HFF-Myc (cell line): ENCODE measurements at places on chromosomes 2 and 18.
A peak's percentile ranks its signal among the peaks of the same experiment; 100 is the strongest.

DNA sequence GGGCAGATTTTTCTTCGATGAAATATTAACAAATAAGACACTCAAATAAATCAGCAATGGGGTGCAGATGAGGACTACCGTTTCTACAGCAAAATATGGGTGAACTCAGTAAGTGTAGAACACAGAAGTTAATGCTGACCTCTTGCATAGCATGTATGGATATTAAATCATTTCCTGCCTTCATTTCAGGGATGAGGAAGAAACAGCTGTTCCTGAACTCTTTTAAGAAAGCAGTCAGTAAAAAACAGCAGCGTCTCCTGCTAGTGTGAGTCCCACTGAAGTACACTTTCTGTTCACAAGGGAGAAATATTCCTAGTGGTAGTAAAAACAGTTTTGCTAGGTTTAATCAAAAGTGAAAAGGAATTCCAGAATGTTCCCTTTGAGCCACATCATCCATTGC is 379.0 kb downstream of the ZEB2 start:
- DNase-seq = no peak

DNA sequence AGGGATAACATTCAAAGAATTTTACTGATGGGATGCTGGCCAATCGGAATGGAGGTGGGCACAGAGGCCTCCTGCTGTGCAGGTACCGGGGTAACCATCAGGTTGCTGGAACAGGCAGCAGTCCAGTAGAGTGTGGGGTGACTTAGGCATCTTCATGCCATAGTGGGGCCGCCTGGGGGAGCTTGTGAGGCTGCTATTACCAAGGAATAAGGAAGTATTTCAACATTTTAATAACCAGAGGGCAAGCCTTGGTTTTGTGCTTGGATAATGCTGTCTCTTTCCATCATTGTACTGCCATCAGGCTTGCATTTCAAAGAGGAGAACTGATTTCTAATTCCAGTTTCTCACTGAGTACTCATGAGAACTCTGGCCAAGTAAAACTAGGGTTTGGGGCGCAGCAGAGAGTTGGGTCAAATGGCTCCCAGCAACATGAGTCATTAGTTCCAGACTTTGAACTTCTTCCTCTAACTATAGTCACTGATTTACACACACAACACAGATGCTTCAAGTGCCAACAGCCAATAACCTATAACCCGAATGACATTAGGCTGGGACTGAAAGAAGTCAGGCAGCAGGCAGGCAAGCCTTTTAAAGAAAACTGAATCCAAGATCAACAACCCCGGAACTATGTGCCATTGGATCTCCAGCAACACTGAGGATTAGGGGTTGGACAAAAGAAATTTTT is 56.1 kb upstream of the FHL2 start:
- DNase-seq = no peak

DNA sequence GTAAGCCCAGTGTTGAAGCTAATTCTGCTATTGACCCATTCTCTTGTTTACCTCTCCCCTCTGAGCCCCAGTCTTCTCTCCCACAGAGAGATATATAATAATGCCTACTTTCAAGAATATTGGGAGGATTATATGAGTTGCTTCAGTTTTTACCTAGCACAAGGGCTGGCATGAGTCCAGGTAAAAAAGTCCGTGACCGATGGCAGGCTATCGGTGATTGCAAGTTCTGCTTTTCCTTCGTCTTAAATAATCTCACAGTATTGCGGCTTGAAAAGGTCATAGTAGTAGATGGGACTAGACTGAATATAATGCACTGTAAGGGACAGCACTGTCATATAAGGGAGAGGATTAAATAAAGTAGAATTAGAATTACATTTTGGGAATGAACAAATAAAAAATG is 77.6 kb downstream of the KIF5C start:
- DNase-seq = no peak

DNA sequence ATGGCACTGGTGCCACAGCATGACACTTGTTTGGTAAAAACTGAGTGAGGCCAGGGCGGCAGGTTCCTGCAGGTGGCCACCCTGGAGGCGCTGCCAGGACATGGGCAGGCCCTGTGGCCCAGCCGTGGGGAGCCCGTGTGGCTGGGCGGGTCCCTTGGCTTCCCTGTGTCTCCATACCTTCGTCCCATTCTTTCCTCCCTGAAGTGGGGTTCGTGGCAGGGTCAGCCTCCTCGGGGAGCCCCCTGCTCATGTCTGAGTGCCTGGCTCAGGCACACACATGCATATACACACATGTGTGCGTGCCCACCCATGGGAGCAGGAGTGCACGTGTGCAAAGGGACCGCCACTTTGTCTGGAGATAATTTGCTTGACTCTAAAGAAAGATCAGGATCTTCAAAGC is 86.5 kb upstream of the HDAC4 start:
- DNase-seq = no peak

- peak; percentile 36 for DNase-seq
These were observed 681 bp upstream of the ROCK2 start for GRCh38 chr2:11344956-11345677.

DNA sequence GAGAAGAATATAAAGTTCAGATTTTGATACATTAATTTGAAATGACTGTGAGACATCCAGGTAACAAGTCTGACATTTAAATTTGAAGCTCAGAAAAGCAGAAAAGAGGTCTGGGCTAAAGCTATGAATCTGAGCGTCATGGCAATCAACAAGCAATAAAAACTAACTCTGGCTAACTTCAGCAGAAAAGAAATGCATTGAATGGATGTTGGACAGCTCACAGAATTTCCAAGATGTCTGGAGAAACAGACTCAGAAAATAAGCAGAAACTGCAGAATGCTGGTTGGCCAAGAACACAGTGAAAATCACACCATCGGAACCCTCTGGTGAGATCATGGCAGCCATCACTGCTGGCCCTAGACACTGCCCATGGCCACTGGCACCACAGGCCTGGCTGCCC is 366.6 kb downstream of the METTL4 start:
- DNase-seq = no peak

DNA sequence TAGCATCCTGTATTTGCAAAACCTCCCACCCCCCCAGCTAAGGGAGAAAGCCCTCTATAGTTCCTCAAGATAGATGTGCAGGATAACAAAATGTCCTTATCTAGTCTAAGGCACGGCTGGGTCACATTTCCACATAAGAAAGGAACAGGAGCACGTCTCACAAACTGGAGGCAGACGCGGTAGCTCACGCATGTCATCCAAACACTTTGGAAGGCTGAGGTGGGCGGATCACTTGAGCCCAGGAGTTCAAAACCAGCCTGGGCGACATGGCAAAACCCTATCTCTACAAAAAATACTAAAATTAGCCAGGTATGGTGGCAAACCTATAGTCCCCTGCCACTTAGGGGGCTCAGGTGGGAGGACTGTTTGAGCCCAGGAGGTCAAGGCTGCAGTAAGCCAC is 9.3 kb downstream of the SF3B1 start:
- no peak for DNase-seq

DNA sequence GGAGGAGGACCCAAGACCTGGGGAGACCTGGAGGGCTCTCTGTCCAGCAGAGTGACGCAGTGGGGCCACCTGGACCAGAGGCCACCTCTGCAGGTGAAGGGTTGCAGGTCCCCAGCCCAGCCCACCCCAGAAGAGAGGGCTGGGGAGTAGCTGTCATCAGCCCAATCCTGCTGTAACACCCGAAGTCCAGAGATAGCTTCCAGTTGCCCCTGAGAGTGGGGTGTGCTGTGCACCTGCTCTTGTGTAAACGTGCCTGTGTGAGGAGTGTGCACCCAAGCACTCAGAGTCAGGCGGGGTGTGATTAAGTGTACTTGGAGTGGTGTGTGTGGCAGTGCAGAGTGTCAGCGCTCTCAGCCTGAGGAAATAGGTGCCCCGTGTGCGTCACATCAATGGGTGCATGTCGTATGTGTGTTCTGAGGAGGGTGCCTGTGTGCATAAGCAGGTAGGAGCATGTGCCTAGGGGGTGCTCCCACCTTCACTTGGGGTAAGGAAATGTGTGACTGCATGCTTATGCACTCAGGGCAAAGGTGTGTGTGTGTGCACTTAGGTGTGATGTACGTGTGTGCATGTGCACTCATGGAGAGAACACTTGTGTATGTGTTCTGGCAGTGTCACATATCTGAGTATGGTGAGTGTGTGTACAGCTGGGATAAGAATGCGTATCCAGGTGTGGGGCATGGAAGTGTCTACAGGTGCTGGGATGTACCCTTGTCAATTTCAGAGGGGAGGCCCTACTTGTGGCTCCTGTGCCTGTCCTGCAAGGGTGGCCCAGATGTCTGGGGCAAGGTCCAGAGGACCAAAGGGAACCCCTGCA is 672 bp downstream of the ATP6V1B1 start:
- no peak for DNase-seq

- no peak for DNase-seq
These were observed 30.9 kb upstream of the PGAP1 start for GRCh38 chr2:196957442-196957841.

GRCh38 chr2:36456227-36457175 is 100.9 kb downstream of the CRIM1 start:
- peak; percentile 67 for DNase-seq

DNA sequence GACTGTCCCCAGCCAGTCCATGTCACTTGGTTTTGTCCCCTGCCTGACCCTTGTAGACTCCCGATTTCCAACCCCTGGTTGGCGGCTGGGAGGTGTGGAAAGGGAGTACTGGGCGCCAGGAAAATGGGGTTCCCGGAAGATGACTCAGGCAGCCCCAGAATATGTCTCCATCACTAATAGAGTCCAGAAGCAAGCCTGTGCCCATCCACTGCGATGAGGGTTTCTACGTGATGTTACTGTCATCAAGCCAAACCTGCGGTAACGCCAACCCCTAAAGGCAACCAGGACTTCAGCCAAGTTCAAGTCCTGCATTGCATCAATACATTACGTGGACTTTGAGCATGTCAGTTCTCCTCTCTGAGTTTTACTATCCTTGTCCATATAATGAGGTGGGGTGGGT is 62.0 kb upstream of the TAF1B start:
- DNase-seq = peak; percentile 76

- DNase-seq = no peak
These were observed 16.7 kb upstream of the MRO start for GRCh38 chr18:50836521-50836957.

DNA sequence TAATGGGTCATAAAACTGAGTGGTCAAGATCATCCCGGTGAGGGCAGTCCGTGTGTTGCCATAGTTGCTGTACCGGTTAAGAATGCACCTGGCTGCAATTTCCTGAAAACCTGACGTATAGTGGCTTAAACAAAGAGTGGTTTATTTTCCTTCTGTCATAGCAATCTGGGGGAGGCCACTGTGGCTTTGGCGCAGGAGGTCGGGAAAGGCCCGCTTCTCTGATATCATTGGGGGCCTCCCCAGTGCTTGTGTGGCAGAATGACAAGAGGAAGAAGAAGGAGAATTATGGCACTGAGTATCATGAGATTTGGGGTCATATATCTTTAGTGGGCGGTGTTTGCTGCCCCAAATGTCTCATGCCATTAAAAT is 4.4 kb downstream of the C2orf92 start:
- no peak for DNase-seq

GRCh38 chr2:240909216-240909974 is 3.3 kb downstream of the CROCC2 start:
- DNase-seq = no peak

- DNase-seq = no peak
These were observed 435.6 kb upstream of the REG3G start for GRCh38 chr2:78589871-78590270.

- no peak for DNase-seq
These were observed 662.6 kb upstream of the FAM98A start for GRCh38 chr2:34261701-34262100.
